ENCODE measurements at places on chromosomes 1 and 21. TPM values are rescaled to one million over a fixed set of nuclear protein-coding genes. Genes with fewer than 3 reads are reported as not detected.

DNA sequence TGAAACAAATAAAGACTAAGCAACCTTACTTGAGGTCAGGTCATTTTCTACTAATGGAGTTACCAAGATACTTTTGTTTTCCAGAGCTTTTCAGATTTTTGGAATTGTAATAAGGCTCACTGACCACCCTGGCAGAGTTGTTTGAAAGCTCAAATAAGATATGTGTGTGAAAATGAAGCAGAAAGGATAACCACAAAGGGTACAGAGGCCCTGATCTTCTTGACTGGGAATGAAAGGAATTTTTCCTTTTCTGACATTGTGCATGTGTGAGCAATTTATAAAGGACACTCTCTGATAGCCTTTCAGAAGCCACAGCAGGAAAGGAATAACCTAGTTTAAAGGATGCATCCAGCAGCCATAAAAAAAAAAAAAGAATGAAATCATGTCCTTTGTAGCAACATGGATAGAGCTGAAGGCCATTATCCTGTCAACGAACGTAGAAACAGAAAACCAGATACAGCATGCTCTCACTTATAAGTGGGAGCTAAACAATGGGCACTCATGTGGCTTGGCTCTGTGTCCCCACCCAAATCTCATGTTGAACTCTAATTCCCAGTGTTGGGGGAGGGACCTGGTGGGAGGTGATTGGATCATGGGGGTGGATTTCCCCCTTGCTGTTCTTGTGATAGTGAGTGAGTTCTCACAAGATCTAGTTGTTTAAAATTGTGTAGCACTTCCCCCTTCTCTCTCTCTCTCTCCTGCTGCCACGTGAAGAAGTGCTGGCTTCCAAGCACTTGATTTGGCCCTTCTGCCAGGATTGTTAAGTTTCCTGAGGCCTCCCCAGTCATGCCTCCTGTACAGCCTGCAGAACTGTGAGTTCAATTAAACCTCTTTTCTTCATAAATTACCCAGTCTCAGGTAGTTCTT, 3.1 kb upstream of the SRP9 start:
- no peaks in the 10 kb centered on the region for H3K27me3 ChIP-seq
- peaks cover 40% of the 10 kb centered on the region for H3K4me1 ChIP-seq
- H3K36me3 ChIP-seq, result no peaks in the 10 kb centered on the region
- no peak overlapping the region for H3K27ac ChIP-seq

Gene PARS2
- 7.1 TPM for total RNA-seq

Gene NVL
- total RNA-seq, result 53.8 TPM

Gene TRIM63
- not detected for total RNA-seq

- peaks cover 55% of the 10 kb centered on the region for H3K4me1 ChIP-seq
- H3K4me3 ChIP-seq, result peak overlapping the region; percentile 61
- H3K36me3 ChIP-seq, result peaks cover 27% of the 10 kb centered on the region
- peak overlapping the region; percentile 88 for H3K27ac ChIP-seq
- no peaks in the 10 kb centered on the region for H3K27me3 ChIP-seq
These were observed 176.6 kb downstream of the VPS13D start for GRCh38 chr1:12406211-12407021.

GRCh38 chr1:215635827-215636226, 68.7 kb downstream of the KCTD3 start:
- H3K4me1 ChIP-seq, result no peaks in the 10 kb centered on the region
- no peak overlapping the region for H3K4me3 ChIP-seq
- H3K27me3 ChIP-seq, result no peaks in the 10 kb centered on the region
- no peaks in the 10 kb centered on the region for H3K36me3 ChIP-seq
- DNase-seq, result no peak

Gene IRF2BP2
- total RNA-seq, result 55.6 TPM

DNA sequence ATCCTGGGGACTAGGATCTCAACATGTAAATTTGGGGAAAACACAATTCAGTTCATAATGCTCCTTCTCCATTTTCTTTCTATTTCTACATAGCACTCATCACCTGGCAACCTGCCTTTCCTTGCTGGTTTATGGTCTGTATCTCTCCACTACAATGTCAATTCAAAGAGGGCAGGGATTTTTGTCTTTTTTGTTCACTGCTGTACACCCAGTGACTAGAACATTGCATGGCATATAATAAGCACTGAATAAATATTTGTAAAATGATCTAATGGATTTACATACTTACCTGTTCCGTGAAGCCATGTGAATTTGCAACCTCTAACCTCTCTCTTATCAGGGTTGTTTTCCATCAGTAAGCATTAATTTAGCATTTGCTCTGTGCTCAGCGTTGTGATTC, 27.4 kb upstream of the TBX15 start:
- H3K4me3 ChIP-seq, result no peak overlapping the region
- peaks cover 17% of the 10 kb centered on the region for H3K36me3 ChIP-seq
- DNase-seq, result no peak
- H3K27me3 ChIP-seq, result peaks cover 20% of the 10 kb centered on the region
- H3K4me1 ChIP-seq, result no peaks in the 10 kb centered on the region

Gene FMN2
- 13.2 TPM for total RNA-seq

DNA sequence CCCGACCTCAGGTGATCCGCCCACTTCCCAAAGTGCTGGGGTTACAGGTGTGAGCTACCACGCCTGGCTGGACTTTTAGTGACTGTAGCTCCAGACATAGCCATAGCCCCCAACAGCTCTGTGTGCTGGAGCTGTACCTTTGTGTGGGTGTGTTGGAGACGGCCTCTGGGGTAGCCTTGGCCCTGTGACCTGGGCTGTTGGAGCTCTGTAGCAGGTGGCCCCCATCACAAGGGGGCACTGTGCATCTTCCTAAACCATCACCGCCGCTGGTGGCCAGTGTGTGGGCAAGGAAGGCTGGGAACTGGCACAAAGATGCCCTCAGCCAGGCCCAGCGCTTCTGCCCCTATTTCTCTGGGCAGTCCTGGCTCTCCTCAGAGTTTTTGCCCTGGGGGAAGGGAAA, 38.4 kb upstream of the FOXO6 start:
- no peak overlapping the region for H3K4me3 ChIP-seq
- no peaks in the 10 kb centered on the region for H3K36me3 ChIP-seq
- no peak overlapping the region for H3K27ac ChIP-seq
- H3K4me1 ChIP-seq, result peaks cover 3% of the 10 kb centered on the region

DNA sequence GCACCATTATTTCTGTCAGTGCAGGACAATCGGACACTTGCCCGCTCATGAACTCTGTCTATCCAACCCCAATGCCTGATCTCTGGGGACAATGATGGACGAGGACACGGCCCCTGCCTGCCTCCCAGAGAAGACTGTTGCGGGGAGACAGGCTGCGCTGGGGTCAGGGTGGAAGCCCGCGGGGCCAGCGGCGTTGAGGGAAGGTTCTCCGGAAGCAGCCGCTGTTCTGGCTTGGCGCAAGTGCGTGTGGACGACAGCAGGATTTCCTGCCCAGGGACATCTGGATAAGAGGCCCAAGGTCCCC, 18.8 kb downstream of the RHBG start:
- H3K36me3 ChIP-seq, result no peaks in the 10 kb centered on the region
- H3K27me3 ChIP-seq, result peaks cover 76% of the 10 kb centered on the region
- H3K4me3 ChIP-seq, result peak overlapping the region; percentile 51
- DNase-seq, result no peak
- no peak overlapping the region for H3K27ac ChIP-seq

- no peaks in the 10 kb centered on the region for H3K4me1 ChIP-seq
- no peak overlapping the region for H3K4me3 ChIP-seq
- no peaks in the 10 kb centered on the region for H3K36me3 ChIP-seq
- H3K27ac ChIP-seq, result no peak overlapping the region
- H3K27me3 ChIP-seq, result peaks cover 3% of the 10 kb centered on the region
These were observed 94.1 kb downstream of the NMNAT2 start for GRCh38 chr1:183323849-183324683.

DNA sequence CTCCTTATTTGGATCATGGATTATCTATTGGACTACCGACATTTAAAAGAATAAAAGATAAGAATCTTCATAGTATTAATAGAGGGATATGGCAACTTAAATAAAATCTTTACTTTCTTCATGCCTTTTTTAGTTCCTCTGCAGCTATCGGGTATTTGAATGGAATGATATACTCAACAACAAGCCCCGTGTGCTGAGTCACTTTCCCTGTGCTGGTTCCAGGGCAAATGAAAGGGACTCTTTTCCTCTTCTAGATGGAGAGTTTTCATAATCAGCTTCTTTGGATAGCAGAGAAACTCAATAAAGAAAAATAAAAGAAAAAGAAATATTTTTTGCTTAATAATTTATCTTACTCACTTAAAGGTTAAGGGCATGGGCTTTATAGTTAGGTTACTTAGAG, 213.7 kb downstream of the LRRC40 start:
- H3K4me3 ChIP-seq, result no peak overlapping the region
- no peaks in the 10 kb centered on the region for H3K36me3 ChIP-seq
- no peaks in the 10 kb centered on the region for H3K27me3 ChIP-seq
- no peak overlapping the region for H3K27ac ChIP-seq
- no peaks in the 10 kb centered on the region for H3K4me1 ChIP-seq
- no peak for DNase-seq

DNA sequence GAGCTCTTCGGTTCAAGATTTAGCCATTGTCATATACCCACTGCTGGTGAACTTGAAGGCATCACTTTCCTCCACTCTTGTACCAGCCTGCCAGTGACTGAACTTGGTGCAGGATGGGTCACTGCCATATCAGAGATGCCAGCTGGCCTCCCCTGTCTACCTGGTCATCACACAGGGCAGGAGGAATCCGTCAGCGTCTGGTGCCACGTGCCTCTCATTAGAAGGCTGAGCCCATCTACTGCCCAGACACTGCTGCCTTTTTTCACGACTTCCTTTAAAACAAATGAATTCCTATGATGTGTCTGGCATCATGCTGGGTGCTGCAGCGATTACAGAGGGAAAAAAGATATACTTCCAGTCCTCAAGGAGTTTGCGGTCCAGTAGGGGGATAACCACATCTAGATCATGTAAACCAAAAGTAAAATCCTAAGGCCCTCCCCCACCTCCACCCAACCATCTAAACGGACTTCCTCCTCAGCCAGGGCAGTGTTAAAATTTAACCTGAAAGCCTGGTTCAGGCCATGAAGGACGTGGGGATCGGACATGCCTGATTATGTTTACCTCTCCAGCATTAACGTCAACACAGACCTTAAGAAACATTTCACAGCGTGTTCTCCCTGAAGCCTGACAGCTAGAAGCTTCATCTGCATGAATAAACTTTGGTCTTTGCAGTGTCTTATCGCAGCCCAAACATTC, 29.2 kb upstream of the PDE9A start:
- no peak overlapping the region for H3K4me3 ChIP-seq
- peaks cover 27% of the 10 kb centered on the region for H3K27me3 ChIP-seq
- peak overlapping the region; percentile 12 for H3K27ac ChIP-seq
- H3K36me3 ChIP-seq, result no peaks in the 10 kb centered on the region
- no peak for DNase-seq

Gene PER3
- total RNA-seq, result 5.3 TPM

GRCh38 chr1:241323514-241324195, 33.4 kb downstream of the RGS7 start:
- no peaks in the 10 kb centered on the region for H3K36me3 ChIP-seq
- no peak overlapping the region for H3K4me3 ChIP-seq
- DNase-seq, result peak; percentile 55
- H3K27me3 ChIP-seq, result peaks cover 18% of the 10 kb centered on the region

- no peaks in the 10 kb centered on the region for H3K4me1 ChIP-seq
- no peak for DNase-seq
- H3K4me3 ChIP-seq, result no peak overlapping the region
These were observed 24.8 kb downstream of the CD101 start for GRCh38 chr1:117026361-117026760.

Gene FAM72C
- total RNA-seq, result 7.1 TPM

Gene PRKAA2
- total RNA-seq, result 4.9 TPM

Gene IL12RB2
- total RNA-seq, result 0.36 TPM

Gene KCNE1
- total RNA-seq, result 0.68 TPM

- H3K27me3 ChIP-seq, result no peaks in the 10 kb centered on the region
- H3K4me1 ChIP-seq, result no peaks in the 10 kb centered on the region
- peak overlapping the region; percentile 35 for H3K27ac ChIP-seq
- H3K4me3 ChIP-seq, result no peak overlapping the region
These were observed 8.6 kb downstream of the CLDN14 start for GRCh38 chr21:36471254-36471723.

GRCh38 chr21:27250366-27250765, 283.5 kb upstream of the ADAMTS5 start:
- H3K27me3 ChIP-seq, result no peaks in the 10 kb centered on the region
- H3K4me3 ChIP-seq, result no peak overlapping the region
- DNase-seq, result no peak
- no peaks in the 10 kb centered on the region for H3K4me1 ChIP-seq

DNA sequence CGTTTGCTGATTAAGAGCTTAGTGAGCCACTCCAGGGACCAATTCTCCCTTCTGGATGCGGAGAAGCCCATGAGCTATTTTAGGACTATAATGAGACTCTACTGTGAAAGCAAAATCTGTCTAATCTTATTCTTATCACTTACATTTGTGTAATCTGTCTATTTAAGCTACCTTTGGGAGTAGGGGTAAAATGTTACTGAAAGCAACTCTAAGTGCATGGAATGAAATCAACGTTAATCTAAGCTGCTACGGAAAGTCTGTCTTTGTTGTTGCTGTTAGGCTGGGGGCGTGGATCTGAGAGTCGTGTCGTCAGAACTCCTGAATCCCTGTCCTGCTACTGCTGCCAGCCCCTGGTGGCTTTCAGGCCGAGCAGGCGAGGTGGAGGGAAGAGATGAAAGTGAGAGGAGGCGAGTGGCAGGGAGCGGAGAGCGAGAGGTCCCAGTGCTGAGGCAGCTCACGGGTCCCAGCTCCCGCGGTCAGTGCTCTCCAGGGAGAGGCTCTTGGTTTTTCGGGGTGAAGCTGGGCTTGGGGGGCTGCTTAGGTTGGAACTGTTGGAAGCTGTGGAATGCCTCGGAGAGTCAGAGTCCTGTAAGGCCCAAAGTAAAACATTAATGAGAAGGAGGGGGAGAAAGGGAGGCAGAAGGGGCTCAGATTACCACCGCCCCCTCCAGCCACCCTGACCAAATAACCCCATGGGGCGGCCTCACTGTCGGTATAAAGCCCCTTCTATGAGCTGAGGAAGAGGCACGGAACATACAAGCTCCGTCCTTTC, 53.9 kb downstream of the COQ8A start:
- no peaks in the 10 kb centered on the region for H3K27me3 ChIP-seq
- DNase-seq, result no peak
- H3K4me1 ChIP-seq, result peaks cover 39% of the 10 kb centered on the region
- H3K4me3 ChIP-seq, result peak overlapping the region; percentile 74
- H3K27ac ChIP-seq, result peak overlapping the region; percentile 92
- H3K36me3 ChIP-seq, result peaks cover 16% of the 10 kb centered on the region

- peaks cover 15% of the 10 kb centered on the region for H3K4me1 ChIP-seq
- H3K4me3 ChIP-seq, result no peak overlapping the region
- no peak overlapping the region for H3K27ac ChIP-seq
- no peaks in the 10 kb centered on the region for H3K27me3 ChIP-seq
These were observed 11.0 kb downstream of the ZBTB7B start for GRCh38 chr1:155013632-155014031.

Gene SLC45A1
- total RNA-seq, result 2.5 TPM

- H3K27ac ChIP-seq, result no peak overlapping the region
- H3K4me1 ChIP-seq, result peaks cover 11% of the 10 kb centered on the region
- no peak for DNase-seq
- H3K27me3 ChIP-seq, result no peaks in the 10 kb centered on the region
These were observed 8.7 kb downstream of the CSF1 start for GRCh38 chr1:109919303-109919702.
